Stomach (tissue), 19 donors: ENCODE measurements at places on chromosomes 3 and 15. TPM values are rescaled to one million over a fixed set of nuclear protein-coding genes. Genes with fewer than 3 reads are reported as not detected.

DNA sequence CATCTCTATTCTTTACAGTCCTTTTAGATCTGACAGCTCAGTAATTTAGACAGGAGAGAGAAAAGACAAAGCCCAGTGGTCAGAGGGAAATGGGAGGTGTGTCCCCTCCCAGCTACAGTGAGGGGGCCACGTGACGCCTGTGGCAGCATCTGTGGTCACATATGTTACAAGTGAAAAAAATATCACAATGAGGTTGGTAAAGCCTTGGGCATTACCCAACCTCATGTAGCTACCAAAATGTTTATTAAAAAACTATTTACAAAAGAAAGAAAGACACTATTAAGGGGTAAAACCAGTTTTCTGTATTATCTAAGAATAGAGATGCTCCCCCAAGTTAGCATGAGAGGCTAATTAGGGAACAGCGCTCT is 42.9 kb upstream of the PLCL2 start:
- DNase-seq = peak; percentile 43

GRCh38 chr3:127665586-127665985 is 7.2 kb upstream of the ABTB1 start:
- no peak for DNase-seq

DNA sequence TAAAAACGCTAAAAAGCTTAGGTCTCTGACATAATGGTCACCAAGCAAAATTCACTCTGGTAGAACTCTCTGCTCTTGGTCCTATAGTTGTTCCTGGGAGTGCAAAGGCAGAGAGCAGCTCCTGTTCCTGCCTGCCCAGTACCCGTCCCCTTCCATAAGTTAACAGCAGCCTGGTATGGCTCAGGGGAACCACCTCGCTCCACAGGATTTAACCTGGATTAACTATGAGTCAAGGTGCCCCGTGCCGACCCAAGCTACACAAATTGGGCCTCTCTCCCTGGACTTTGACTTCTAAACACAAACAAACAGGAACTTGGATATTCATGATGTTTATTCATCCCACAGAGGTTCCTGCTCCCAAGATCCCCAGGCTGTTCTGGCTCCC is 32.1 kb downstream of the SCAP start:
- peak; percentile 84 for DNase-seq

DNA sequence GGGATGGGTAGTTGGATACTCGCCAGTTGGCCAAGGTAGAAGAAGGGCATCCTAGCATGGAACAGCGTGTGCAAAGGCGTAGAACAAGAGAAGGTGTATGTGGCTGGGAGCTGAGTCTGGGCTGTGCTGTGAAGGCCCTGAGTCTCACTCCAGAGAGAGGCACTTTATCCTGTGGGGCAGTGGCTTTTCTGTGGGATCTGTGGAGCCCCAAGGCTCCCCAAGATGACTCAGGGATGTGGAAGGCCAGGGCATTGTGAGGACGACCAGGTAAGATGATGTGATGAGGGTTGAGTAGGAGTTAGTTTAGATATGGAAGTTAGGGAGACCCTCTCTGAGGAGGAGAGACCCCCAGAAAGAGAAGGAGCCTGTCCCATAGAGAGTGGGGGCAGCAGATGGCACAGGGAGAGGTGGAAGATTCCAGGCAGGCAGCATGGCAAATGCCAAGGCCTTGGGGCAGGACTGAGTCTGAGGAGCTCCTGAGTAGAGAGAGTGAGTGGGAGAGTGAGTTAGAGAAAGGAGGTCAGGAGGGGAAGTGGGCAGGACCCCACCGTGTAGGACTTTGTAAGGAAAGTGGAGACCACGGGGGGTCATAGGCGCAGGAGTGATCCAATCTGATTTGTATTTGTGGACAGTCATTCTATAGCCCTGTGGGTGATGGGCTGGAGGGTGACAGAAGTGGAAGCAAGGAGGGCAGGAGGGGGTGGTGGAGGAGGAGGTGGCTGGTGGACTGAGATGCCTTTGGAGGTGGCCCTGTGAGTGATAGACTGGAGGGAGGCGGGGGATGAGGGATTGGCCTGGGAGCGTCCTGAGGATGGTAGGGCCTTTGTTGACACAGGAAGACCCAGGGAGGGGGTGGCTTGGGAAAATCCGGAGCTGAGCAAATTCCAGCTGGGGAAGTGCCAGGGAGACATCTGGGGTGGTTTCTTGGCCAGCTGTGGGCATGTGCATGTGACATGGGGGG is 50.3 kb downstream of the FBLN2 start:
- DNase-seq = no peak

DNA sequence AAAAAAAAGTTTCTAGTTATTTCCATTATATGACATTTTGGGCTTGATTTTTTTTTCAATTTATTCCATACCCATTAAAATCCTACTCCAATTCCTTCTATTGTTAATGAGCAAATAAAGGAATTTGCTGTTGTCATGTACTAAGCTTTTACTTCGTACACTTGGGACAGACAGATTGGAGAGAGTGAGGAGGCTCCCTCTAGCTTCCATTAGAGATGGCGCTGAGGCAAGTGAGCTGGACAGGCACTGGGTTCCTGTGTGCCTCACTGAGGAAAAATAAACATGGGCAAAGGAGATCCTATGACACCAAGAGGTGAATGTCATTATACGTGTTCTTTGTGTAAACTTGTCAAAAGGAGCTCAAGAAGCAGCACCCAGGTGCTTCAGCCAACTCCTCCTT is 441.1 kb upstream of the MDFIC2 start:
- no peak for DNase-seq

GRCh38 chr15:96334017-96334704 is 3.7 kb downstream of the NR2F2 start:
- DNase-seq = peak; percentile 44

- peak; percentile 94 for DNase-seq
Measured at GRCh38 chr3:49903451-49904424, at the start of gene MST1R. Gene MST1R, minus strand, starts transcription at chr3:49903873. Its CDS starts 264 bp downstream, at chr3:49903609.

GRCh38 chr3:187445356-187445755 is 77.2 kb downstream of the RTP4 start:
- peak; percentile 9 for DNase-seq

DNA sequence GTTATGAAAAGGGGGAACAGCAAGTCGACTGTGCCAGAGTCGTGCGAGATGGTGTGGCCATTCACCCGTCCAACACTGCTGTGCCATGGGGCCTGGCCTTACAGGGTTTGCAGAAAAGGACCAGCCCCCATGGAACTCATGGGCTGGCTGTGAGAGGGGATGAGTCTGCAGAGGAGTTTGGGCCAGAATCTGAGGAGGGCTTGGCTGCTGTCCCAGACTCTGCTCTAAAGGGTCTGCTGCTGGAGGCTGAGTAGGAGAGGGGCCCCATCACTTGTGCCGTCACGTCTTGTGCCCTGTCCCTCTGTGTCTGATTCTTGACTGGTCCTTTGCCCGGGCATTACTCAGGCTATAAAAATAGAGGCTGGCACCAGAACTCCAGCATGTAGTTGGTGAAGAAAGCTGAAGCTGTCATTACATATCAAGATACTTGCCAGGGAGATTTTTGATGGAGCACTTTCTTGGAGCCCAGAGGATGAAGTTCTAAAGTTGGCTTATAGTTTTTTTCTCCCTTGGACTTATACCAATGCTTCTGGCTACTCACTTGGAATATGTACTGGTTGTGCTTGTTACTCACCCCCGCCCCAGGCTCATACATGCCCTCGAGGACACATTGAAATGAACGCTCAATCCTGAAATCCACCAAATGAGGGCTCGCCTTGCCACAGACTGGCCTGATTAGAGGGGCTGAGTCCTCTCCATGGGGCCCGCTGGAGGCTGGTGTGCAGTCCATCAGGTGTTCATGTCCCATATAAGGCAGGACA is 10.2 kb downstream of the PXYLP1 start:
- no peak for DNase-seq

DNA sequence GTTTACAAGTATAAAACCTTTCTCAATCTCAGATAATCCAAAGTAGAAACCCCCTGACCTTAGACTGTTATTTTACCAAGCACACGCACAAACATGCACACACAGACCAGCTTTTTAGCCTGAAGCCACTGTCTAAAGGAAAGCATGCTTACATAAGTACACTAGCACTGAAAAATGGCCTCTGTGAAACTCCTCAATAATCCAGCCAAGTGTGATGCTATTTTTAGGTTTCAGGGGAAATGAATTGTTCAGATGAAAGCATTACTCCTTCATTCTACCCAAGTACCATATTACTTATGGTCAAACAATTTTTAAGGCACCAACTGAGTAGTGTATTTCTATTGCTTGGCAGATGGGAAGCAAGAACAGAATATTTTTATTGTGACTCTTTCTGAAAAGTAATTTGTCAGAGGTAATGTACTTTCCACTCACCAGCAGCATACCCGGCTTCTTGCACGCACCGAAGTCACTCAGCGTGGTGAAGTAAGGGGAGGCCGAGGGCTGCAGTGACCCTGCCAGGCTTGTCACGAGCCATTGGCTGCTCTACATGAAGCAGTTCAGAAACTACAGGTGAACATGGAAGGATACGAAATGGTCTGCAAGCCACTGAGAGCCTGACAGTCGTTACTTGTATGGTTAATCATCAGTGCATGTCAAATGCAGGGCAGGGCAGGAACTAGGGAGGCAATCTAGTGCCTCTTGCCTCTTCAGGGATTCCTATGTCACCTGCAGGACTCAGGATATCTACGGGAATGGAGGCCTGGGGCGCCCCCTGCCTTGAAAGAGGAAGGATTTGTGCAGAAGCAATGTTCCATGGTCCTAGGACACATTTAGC is 106.7 kb downstream of the GABRB3 start:
- no peak for DNase-seq

The TMOD2 gene
- total RNA-seq = 19.3 TPM

The ZBTB47 gene
- total RNA-seq = 19.6 TPM

The PYGO1 gene
- 8.0 TPM for total RNA-seq

The ATP10A gene
- 1.8 TPM for total RNA-seq

The MRPS11 gene
- 85.5 TPM for total RNA-seq

The CPNE9 gene
- not detected for total RNA-seq

The CYP11A1 gene
- total RNA-seq = not detected
